ENCODE measurements at places on chromosomes 16 and 17. TPM values are rescaled to one million over a fixed set of nuclear protein-coding genes. Genes with fewer than 3 reads are reported as not detected.

- DNase-seq, result no peak
Measured at GRCh38 chr17:33551911-33552310, 258.8 kb upstream of the ASIC2 start.

GRCh38 chr17:9258115-9259015, 237.1 kb downstream of the NTN1 start:
- peak; percentile 70 for DNase-seq

DNA sequence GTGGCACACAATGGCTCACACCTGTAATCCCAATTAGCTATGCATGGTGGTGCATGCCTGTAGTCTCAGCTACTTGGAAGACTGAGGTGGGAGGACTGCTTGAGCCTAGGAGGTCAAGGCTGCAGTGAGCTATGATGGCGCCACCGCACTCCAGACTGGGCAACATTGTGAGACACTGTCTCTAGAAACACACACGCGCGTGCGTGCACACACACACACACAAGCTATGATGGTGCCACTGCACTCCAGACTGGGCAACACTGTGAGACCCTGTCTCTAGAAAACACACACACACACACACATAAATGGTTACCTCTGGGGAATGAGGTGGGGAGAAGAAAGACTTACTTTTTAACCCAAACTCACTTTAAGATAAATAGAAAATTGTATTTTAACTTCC, 16.4 kb downstream of the FBXL20 start:
- DNase-seq, result no peak

TMED6 gene
- total RNA-seq, result not detected

IL21R gene
- total RNA-seq, result 0.09 TPM

DNAAF8 gene
- 0.97 TPM for total RNA-seq

LRRC37A gene
- 5.6 TPM for total RNA-seq

GRCh38 chr16:67170949-67171649, 761 bp downstream of the NOL3 start:
- peak; percentile 65 for DNase-seq

INO80E gene
- 77.4 TPM for total RNA-seq

Data from endodermal cell (in vitro differentiated cells).